ENCODE measurements at places on chromosomes 11 and 22.

GRCh38 chr11:10524471-10524870 lies 16.5 kb downstream of the RNF141 start:
- DNase-seq, result no peak

- DNase-seq, result no peak
Observed at GRCh38 chr11:122270535-122270934, 154.5 kb upstream of the BLID start.

- DNase-seq, result no peak
Observed at GRCh38 chr11:120630122-120630521, 118.6 kb downstream of the GRIK4 start.

DNA sequence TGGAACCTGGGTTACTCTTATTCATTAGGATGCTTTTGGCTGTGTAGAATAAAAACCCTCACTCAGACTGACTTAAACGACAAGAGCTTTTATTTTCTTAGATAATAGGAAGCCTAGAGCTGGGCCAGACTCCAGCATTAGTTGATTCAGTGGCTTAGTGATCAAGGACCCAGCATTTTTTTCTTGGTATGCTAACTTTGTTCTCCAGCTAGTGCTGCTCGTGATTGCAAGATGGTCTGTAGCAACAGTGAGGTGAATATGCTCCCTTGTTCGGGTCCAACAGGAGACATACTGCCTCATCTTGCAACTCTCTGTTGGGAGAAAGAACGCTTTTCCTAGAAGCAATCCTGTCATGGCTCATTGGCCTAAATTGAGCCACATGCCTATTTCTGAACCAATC lies 33.4 kb downstream of the INSC start:
- DNase-seq, result no peak

DNA sequence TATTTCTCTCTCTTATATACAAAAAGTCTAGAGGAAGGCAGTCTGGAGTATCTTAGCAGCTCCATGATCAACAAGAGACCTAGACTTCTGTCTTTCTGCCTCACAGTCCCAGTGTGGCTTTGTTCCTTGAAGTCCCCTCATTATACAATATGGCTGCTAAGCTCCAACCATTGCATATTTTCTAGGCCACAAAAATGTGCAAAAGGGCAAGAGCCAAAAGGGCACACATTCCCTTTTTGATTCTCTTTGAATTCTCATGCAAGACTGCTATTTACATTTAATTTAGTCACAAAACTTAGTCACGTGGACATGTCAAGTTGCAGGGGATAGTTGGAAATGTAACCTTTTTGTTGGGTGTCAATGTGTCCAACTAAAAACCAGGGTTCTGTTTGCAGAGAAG lies 64.2 kb upstream of the OLFML1 start:
- no peak for DNase-seq

DNA sequence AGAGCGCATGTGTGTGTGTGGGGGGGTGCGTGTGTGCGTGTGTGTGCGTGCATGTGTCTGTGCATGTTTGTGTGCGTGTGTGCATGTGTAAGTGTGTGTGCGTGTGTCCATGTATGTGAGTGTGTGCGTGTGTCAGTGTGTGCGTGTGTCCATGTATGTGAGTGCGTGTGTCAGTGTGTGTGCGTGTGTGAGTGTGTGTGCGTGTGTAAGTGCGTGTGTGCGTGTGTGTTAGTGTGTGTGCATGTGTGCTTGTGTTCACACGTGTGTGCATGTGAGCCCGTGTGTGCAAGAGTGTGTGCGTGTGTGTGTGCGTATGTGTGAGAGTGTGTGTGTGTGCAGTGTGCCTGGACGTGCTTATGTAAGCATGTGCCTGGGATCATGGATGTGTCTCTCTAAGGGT lies 14.7 kb upstream of the APOL6 start:
- DNase-seq, result no peak

DNA sequence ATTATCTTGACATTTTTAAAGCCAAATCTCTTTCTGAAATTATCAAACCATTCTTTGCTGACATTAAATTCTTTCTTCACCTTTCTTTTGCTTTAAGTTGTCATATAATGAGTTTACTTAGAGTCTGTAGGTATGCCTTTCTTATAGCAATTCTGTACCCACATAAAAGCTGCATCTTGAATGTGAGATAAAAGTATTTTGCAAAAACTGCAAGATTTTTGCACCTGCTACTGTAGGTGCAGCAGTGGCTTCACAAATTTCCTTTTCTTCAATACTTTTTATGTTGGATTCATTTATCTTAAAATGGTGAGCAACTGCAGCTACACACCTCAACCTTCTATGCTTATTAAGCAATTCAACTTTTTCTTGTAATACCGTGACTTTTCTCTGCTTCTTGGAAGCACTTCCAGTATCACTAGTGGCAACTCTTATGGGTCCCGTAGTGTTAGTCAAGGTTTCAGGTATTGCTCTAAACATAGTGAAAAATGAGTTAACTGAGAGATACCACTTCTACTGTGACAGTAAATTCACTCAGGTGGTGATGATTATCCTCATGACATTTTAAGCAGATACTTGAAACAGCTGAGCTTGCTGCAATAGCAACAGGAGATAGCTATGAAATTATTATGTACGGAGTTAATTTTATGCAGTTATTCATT lies 18.8 kb downstream of the ZFP91 start:
- DNase-seq, result no peak

- DNase-seq, result peak; percentile 95
Observed at GRCh38 chr11:29282088-29282487, 734.7 kb downstream of the KCNA4 start.

- no peak for DNase-seq
Observed at GRCh38 chr11:130703489-130704190, 212.6 kb downstream of the SNX19 start.

GRCh38 chr11:121476379-121477032 lies 23.7 kb upstream of the SORL1-AS1 start:
- no peak for DNase-seq

DNA sequence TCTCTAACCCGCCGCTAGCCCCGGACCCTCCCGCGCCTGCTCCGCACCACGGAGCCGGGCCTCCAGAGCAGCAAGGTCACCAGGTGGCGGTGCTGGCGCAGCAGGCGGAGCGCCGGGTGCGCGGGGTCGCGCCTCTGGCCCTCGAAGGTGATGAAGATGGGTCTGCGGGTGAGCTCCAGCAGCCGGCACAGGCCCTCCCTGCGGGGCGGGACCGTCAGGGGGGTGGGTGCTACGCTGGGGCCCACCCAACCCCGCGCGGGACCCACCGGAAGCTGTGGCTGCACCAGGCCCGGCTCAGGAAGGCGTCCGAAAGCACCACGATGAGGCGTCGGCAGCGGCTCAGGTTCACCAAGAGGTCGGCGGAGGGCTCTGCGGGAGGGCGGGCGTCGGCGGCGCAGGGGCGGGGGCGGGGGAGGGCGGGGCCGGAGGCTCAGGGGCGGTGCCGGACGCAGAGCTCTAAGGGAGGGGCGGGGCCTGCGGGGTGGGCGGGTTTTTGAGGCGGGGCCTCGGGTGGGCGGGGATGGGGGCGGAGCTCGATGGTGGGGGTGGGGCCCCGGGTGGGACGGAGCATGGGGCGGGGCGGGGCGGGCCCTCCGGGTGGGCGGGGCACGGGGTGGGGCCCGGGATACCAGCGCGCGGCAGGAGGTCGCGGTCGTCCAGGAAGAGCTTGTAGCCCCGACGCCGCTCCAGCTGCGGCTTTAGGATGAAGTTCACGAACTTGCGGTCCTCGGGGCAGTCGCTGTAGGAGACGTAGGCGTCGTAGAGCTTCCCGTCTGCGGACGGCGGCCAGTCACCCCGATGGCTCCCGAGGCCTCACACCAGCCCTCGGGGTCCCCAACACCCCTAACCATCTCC lies 7.8 kb downstream of the SIGIRR start:
- DNase-seq, result peak; percentile 86

- no peak for DNase-seq
Observed at GRCh38 chr11:118641397-118642019, 34.1 kb downstream of the PHLDB1 start.

GRCh38 chr11:117891362-117891761 lies 14.9 kb upstream of the FXYD6 start:
- no peak for DNase-seq

DNA sequence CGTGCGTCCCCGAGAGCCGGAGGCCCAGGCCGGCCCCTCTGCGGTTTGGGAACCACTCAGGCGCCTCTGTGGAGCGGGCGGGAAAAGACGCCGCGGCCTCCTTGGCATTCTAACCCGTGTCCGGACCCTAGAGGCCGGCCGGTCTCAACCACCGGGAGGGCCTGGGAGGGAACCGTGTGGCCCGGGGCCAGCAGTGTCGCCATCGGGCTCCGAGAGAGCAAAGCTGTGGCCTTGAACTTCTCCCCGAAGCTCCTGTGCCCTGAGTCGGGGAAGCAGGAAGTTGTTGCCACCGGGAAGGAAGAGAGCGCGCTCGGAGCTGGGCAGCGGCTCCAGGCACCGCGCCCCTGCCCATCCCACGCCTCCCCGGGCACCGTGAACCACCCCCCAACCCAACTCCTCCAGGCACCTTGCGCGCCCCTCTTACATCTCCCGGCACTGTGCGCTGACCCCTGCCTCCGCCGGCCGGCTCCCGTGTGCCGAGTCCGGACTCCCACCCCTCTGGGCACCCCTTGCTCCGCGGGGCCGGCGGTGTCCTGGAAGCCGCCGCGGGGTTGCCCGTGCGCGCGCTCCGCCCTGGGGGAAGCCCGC lies 80.0 kb upstream of the PPARA start:
- DNase-seq, result no peak

DNA sequence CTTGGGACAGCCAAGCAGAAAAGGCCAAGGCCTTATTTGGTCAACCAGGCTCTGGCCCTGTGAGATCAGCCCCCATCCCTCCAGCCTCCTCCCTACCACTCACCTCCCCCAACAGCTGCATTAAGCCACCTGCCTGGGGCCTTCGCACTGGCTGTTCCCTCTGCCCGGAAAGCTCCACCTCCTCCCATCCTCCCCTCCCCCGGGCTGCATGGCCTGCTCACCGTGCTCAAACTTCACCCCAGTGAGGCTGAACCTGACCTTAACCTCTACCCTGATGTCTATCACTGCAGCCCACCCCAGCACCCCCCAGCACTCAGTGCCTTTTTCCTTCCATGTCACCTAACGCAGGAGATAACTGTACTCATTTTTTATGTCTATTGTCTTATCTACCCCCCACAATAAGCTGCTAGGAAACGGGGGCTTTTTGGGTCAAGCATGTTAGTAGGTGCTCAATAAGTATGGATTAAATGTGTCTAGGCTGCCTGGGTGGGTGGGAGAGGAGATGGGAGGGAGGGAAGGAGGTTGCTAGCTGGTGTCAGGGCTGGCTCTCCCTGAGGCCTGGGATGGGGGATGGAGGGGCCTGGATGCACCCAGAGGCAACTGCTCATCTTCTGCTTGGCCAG lies 912 bp downstream of the PTPRCAP start:
- peak; percentile 39 for DNase-seq

GRCh38 chr22:26461188-26461810 lies 22.3 kb downstream of the HPS4 start:
- peak; percentile 40 for DNase-seq

- no peak for DNase-seq
Observed at GRCh38 chr22:16387088-16387487, 205.5 kb downstream of the CCT8L2 start.

DNA sequence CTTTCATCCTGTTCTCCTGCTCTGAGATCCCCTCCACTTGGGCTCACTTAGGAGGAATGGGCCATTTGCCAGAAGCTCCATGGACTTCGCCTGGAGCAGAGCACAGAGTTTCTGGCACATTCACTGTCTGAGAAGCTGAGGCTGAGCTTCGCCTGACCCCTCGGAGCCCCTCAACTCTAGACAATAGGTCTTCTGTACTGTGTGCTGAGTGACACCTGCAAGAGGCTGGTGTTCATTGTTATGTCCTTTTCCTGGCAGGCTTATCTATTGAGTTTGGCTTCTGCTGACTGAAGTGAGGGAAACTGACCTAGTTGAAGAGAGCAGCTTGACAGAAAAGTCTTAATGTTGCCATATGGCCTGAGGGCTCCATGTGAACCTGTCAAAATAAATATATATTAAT lies 124.3 kb downstream of the EHF start:
- DNase-seq, result no peak

- DNase-seq, result no peak
Observed at GRCh38 chr22:17921871-17922821, 102.2 kb downstream of the MICAL3 start.

DNA sequence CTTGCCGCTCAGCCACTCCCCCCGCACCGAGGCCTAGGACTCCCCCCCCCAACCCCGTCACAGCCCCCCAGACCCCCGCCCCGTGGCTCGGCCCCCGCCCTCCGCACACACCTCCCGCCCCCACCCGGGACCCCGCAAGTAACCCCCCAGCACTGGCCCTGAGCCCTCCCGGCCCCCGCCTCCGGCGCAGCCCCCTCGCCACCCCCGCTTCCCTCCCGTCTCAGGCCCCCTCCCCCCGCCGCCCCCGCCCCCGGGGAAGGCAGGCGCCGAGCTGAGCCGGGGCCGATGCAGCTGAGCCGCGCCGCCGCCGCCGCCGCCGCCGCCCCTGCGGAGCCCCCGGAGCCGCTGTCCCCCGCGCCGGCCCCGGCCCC lies 1.5 kb downstream of the SHANK3 start:
- no peak for DNase-seq

DNA sequence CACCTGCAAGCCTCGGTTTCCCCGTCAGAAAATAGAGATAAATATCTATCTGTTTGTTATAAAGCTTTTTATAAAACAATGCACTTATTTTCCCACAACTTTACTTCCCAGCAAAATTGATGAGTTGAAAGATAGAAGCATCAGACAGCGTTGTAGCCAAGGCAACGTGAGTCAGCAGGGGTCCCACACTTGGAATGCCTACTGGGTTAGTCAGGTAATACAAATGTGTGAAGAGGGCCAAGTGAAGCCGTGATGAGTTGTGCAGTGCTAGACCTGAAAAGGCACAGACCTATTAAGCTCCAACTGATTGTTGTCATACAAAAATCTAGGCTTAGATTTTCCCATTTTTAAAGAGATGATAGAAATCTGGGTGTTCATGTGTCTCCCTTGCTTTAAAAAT lies 118.7 kb downstream of the PGR start:
- peak; percentile 13 for DNase-seq

DNA sequence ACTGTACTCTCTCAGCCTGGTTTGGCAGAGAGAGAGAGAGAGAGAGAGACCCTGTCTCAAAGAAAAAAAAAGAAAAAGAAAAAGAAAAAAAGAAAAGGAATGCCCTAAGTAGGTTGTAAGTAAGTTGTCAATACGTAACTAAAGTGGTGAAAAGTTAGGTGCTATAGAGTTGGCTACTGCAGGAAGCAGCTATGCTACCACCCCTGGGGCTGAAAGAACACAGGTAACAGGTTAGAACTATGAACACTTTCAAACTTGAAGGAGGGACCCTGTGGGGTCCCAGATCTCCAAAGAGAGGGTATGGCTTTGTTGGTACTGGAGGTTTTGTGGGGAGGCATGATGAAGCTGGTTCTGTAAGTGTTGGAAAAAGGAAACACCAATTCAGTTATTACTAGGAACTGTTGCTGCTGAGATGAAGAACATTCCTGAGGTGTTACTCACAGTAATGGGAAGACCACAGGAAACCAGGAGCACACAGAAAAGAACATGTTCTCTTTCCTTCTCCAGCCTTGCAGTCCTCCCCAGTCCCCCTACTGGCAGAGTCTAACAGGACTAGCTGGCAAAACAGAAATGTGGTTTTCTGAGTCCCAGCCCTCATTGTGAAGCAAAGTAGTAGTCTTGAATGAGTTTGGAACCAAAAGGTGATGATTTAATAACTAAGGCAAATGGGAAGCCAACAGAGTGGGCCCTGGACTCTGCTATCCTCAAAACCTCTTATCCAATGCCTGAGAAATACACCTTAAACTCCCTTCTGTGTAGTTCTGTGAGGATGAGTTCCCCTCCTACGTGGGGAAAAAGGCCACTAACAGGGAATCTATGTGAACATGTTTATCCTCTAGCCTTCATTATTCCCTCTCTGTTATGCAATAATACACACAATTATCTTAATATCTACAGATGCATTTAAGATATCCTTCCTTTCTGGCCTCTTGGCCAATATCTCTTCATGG lies 427.0 kb upstream of the DDI1 start:
- peak; percentile 96 for DNase-seq

GRCh38 chr11:128755564-128755963 lies 61.7 kb downstream of the FLI1 start:
- no peak for DNase-seq

Data from fibroblast of skin of right quadriceps (primary cell).